Fibroblast of skin of left biceps (primary cell): ENCODE measurements at places on chromosomes 16 and 17.
A peak's percentile ranks its signal among the peaks of the same experiment; 100 is the strongest.

GRCh38 chr16:72995151-72995881, 52.6 kb downstream of the ZFHX3 start:
- no peak for DNase-seq

DNA sequence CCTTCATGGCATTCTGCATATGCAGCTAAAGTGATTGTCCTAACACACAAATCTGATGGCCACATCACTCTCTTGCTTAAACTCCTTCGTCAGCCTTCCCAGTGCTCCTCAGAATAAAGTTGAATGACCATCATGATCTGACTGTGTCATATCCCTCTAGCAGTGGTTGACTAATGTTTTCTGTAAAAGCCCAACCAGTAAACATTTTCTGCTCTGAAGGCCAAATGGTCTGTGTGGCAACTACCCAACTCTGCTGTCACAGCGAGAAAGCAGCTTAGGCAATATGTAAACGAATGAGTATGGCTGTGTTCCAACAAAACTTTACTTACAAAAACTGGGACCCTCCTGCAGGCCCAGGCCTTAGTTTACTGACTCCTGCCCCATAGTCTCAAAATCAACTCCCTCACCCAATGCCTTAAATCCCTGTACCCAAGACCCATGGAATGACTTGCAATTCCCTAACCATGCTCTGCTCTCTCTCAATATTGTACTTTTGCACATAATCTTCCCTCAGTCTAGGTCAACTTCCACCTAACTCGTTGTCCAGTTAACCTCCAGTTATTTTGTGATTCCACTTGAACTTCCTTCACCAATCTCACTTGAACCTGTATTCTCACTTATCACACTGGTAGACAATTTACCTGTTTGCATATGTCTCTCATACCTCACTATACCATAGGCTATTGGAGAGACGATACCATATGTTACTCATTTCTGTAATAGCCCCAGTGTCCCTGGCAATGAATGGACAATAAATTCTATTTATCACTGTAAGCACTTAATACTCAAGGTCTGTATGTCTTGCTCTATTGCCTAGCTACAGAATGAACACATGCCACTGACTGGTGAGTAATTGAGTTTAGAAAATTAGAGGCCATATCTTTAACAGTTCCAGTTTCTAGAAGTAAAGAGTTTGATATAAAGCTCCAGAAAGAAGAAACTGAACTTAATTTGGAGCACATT, 29.1 kb downstream of the TMEM100 start:
- no peak for DNase-seq

GRCh38 chr16:81232740-81233367, 5.6 kb upstream of the BCO1 start:
- no peak for DNase-seq

DNA sequence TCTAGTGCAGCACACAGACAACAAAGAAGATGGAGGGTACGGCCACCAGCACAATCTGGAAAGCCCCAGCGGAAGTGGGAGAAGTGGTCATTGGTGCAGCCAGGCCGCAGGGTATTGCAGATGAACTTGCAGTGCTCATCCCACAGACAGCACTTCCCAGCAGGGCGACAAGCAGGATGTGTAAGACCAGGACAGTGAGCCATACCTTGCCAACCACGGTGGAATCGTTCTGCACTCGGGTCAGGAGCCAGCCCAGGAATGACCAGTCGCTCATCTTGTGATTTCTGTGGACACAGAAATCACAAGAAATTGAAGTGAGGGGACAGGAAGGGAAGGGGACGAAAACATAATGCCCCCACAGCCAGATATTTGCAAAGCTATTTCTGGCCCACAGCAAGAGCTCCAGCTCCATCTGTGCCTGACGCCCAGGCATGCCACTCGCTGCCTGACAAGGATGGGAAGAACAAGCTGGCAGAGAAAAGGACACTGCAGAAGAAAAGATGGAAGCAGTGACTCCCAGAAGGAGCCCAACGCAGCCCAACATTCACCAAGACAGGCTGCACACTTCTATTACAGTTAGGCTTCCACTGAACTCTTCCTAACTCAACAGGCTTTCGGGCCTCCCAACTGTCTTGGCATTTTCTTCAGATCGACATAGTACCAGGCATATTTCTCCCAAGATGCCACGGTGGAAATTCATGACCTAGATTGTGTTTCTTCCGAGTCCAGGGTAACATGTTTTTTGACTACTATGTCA, 17.5 kb upstream of the MYO18A start:
- no peak for DNase-seq

- DNase-seq, result no peak
These were observed 1.2 kb downstream of the STAT5B start for GRCh38 chr17:42274812-42275526.

- peak; percentile 20 for DNase-seq
These were observed 4.9 kb upstream of the RUSF1 start for GRCh38 chr16:31513126-31513525.

DNA sequence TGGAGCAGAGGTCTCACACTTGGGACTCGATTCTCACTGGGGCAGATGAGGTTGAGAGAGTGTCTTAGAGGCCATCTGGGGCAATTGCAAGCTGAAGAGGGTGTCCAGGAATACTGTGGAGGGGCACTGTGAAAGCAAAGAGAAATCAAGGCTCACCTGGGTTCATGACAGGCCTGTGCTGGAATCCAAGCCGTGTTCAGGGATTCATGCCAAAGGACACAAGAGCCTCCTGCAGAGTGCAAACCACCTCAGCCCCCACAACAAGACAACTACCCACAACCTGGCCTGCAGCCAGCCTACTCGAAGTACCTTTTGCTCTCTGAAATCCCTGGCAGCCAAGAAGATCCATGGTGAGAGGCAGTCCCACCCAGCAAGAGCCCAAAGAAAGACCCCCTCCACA, 2334.2 kb downstream of the TP53TG3F start:
- no peak for DNase-seq

- DNase-seq, result peak; percentile 39
These were observed 371.9 kb downstream of the HS3ST3B1 start for GRCh38 chr17:14672830-14673229.

- no peak for DNase-seq
These were observed 804 bp downstream of the CRYM start for GRCh38 chr16:21277045-21277926.

- no peak for DNase-seq
These were observed 111.1 kb downstream of the PITPNC1 start for GRCh38 chr17:67488161-67488560.

DNA sequence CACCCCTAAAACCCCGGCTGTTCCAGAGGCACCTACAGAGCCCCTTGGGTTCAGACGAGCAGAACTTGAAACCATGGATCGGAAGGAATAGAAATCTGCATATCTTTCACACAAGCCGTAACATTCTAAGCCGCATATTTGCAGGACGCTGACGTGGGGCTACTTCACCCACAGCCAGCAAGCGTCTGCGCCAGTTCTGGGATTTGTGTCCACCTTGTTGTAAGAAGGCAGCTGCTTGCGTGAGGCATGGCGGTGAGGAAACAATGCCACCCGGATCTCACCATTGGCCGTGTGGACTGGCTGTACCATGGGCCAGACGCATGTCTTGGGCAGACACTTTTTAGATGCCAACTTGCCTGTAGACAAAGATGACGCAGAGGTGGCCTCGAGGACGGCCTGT, 34.5 kb downstream of the TNFRSF13B start:
- no peak for DNase-seq

DNA sequence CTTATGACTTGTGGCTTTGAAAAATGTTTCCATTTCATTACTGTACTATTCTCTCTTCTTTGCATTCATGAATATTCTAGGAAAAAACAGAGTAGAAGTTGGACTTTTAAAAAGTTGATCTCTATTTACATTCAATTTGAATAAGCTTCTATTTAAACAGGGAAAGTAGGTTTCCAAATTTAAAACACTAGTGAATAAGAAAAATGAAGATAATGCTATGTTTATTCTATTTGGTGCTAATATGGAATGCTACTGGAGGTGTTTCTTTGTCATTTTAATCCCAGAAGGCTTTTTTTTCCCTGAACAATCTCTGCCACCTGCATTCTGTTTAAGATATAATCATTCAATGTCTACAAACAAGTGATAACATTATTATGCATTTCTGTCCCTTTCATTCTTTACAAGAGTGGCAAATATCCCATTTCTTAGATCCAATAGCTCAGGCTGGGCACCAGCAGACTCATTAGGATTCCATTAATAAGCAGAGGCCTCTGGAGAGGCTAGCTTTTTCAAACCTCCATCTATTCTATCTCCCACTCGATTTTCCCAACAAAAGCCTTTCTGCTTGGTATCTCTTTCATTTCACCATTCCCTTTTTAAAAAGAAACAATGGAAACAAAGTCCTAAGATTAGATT, 1001.6 kb upstream of the CDH8 start:
- no peak for DNase-seq

DNA sequence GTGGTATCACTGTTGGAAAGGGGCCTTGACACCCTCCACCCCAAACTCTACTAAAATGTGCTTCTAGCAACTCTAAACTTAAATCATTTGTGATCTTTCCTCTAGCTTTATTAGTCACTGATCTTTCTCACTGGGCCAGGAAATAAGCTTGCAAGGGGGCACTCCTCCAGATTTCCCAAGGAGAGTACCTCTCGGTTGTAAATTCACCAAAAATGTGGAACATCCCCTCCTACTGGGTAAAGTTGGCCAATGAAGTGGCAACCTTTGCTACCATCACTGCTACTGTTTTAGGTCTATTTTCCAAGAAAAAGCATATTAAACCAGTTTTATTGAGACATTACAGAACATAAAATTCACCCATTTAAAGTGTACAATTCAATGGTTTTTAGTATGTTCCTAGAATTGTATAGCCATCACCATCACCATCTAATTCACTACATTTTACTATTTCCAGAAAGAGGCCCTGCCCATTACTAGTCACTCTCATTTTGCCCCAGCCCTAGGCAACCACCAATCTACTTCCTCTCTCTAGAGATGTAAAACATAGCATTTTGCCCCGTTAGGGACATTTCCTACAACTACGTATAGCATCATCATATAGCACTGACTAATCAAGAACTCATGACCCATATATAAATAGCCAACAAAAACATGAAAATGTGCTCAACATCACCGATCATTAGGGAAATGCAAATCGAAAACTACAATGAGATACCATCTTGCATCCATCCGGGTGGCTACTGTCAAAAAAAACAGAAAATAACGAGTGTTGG, 44.6 kb upstream of the ADCY9 start:
- DNase-seq, result no peak
